NCI-H187 treated with DMSO at 0.1 percent for 48 hours (cell line): ENCODE measurements at places on chromosomes 2 and 18.
A peak's percentile ranks its signal among the peaks of the same experiment; 100 is the strongest.

- no peak for DNase-seq
Observed at GRCh38 chr18:80159713-80160636, 50.9 kb downstream of the ADNP2 start.

- no peak for DNase-seq
Observed at GRCh38 chr2:47682216-47682749, 100.7 kb upstream of the MSH6 start.

DNA sequence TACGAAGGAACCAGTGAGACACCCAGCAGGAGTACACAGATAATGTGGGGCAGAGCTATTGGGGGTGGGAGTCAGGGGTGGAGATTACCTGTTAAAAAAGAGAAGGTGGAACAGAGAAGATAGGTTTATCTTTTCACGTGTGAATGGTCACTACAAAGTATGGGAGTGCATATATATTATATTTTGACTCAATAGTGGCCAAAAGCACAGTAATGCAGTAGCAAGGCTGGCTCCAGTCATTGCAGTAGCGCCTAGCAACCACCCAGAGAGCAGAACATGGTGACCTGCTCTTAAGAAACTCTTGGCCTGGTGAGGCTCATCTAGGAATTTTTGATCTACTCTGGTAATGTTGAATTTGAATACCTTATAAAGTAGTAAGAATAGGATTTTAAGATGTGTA lies 1.0 kb downstream of the IMPACT start:
- DNase-seq: no peak

DNA sequence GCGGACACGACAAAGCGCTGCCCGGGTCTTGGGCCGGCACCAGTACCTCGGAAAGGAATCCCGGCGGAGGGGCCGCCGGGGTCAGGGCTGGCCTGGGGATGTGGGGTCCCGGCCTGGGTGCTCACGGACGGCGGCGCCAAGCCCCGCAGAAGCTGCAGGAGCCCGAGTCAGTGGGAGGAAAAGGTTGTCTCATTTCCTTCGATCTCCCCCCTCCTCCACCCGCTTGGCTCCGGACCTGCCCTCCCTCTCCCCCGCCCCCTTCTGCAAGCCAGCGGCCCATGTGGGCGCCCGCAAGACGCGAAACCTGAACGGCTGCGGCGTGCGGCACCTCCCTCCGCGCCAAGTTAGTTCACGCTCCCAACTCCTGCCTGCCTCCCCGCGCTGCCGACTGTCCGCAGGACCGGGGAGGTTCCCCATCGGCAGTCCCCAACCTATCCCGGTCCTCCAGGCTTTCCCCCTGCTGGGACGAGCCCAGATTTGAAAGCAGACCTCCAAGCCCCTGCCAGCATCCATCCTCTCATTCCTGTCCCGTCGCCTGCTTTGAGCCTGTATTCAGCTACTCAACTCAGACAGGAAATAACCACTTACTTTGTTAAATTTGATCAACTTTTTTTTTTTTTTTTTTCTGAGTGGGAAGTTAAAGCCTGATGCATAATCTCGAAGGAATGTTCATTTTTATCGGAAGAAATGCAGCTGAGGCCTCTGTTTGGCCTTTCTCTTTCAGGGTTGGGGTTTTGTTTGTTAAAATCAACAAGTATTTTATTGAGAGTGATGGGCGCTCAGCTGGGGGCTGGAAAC lies at the start of gene EVA1A:
Gene EVA1A (minus strand): TSS at position 172 of the 798 bp plus-strand sequence. CDS start 42,799 bp downstream, outside the sequence.
- no peak for DNase-seq

- no peak for DNase-seq
Observed at GRCh38 chr18:10169064-10169562, 255.3 kb downstream of the VAPA start.

- DNase-seq: no peak
Observed at GRCh38 chr2:207768866-207769596, 675 bp downstream of the FZD5 start.

DNA sequence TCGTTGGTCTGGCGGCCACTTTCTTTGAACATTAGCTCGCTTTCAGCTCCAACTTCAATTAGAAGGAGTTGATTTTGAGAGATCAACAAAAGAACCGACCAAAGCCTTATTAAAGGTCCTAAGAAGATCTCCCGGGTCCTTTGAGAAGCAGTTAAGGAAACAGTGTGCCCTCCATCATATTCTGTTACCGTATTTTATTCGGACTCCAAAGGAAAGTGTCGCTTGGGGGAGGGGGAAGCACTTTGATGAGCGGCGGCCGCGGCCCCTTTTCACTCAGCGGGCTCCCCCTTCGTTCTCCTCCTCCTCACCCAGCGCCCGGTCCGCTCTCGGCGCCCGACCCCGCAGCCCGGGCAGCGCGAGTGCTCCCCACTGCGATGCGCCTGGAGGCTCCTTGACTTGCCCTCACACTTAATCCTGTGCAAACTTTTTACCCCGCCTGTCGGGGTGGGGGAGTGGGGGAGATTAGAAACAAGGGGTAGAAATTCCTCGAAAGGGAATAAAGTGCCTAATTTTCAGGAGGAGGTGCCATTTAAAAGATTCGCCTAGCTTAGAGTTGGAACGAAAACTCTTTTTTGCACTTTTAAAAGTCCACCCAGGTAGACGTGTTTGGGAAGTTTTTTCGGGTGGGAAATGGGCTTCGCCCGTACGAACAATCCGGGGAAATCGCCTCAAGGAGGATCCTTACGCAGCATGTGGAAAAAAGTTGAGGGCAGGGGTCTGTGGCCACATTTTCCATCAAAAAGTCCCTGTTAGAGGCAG lies 1.2 kb upstream of the OTX1 start:
- no peak for DNase-seq

- no peak for DNase-seq
Observed at GRCh38 chr2:80238692-80239469, 65.7 kb downstream of the LRRTM1 start.

GRCh38 chr2:71477231-71477691 lies 23.9 kb downstream of the DYSF start:
- no peak for DNase-seq

DNA sequence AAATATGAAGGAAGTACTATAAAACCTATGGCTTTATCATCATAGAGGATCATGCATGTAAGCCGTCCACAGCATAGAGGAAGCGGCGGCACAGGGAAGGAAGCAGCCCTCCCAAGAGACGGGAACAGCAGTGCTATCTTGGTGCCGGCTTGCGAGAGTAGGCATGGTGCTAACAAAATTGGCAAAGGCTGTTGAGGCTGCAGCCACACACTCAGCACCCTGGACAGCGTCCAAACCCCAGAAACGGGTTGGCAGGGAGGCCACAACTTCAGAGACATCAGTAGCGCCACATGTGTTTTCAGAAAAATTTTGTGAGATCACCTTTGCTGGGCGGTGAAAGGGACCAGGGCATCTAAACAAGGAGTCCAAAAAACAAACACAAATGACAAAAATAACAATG lies 37.7 kb downstream of the NETO1 start:
- DNase-seq: no peak

GRCh38 chr2:151975460-151976414 lies 123.1 kb downstream of the CACNB4 start:
- no peak for DNase-seq

DNA sequence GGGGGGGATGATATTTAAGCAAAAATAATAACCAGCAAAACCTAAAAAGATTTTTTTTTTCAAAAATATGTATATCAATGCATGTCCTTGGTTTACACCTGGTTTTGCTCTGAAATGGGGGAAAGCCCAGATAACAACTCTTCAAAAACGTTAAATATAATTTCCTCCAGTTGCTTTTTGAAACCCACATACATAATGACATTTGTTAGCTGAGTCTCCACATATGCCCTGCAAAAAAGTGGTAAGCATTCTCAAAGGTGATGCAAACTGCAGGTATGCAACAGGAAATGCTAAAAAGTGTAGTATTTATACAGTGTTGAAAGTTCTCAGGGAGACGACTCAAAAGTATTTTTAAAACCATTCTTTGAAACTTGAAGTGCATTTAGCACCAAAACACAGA lies 258.6 kb downstream of the ZEB2 start:
- DNase-seq: no peak

GRCh38 chr2:72103161-72103560 lies 44.5 kb downstream of the CYP26B1 start:
- DNase-seq: no peak

DNA sequence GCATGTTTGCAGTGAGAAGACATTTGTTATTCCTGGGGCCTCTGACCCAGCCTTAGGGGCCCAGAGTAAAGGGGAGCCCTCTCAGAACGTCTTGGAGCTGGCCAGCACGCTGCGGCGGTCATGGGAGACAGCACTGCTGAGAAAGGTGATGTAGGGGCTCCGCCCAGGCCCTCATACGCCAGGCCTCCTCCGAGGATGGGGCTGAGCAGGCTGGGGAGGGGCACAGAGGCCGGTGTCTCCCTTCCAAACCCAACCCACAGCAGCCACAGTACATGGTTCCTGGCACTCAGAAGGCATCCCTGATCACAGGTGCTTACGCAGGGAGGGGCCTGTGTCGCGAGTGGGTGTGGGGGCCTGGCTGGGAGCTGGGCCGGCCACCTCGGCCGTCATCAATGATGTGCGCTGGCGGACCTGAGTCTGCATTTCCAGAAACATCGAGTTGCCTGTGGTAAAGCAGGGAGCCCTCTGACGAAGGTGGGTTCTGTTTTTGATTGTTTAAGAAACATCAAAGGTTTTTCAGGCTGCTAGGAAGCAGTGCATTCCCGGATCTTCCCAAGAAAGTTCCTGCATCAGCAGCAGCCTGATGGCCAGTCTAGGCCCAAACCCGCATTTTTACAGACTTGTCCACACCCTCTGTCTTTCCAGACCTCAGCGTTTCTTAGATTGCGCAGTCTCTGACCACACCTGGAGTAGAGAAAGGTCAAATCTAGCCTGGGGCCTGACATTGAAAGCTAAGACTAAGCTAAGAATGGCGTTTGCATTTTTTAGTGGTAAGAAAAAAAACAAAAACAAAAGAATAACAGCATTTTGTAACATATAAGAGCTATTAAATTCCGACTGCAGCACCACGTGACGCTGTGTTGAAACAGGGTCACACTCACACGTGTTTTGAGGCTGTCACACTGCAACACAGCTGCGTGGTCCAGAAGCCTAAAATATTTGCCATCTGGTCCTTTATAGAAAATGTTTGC lies 51.2 kb upstream of the PXDN start:
- no peak for DNase-seq

DNA sequence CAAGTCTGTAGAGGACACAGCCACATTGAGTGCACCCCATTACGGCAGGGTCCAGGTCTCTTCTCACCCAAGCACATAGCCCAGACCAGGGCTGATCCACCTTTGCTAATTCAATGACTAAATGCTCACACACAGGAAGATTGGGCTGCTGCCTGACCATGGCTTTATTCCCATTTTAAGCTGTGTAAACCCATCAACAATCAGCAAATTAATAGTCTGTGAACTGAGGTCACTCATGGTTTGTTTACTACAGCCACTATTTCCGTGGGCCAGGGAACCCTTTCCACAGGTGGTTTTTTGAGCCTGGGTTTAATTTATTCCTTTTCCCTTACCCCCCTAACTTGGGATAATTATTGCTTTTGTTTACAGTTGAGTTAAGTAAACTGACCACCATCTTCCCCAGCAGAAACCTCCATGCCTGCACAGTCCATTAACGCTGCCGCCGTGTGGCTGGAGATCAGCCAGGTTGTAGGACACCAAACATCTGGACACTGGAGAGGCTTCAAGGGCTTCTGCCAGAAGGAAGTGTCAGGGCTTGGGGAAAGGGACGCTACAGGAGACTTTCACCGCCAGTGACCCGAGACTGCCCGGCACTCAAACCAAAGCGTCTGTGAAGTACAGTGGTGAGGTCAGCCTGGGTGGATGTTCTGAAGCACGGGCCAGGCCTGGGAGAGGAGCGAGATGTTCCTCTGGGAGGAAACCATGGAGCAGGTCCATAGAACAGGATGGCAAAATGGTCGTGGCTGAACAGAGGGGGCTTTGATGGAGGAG lies 282.9 kb downstream of the DYSF start:
- no peak for DNase-seq

- no peak for DNase-seq
Observed at GRCh38 chr2:101357376-101357775, 29.9 kb downstream of the CREG2 start.

DNA sequence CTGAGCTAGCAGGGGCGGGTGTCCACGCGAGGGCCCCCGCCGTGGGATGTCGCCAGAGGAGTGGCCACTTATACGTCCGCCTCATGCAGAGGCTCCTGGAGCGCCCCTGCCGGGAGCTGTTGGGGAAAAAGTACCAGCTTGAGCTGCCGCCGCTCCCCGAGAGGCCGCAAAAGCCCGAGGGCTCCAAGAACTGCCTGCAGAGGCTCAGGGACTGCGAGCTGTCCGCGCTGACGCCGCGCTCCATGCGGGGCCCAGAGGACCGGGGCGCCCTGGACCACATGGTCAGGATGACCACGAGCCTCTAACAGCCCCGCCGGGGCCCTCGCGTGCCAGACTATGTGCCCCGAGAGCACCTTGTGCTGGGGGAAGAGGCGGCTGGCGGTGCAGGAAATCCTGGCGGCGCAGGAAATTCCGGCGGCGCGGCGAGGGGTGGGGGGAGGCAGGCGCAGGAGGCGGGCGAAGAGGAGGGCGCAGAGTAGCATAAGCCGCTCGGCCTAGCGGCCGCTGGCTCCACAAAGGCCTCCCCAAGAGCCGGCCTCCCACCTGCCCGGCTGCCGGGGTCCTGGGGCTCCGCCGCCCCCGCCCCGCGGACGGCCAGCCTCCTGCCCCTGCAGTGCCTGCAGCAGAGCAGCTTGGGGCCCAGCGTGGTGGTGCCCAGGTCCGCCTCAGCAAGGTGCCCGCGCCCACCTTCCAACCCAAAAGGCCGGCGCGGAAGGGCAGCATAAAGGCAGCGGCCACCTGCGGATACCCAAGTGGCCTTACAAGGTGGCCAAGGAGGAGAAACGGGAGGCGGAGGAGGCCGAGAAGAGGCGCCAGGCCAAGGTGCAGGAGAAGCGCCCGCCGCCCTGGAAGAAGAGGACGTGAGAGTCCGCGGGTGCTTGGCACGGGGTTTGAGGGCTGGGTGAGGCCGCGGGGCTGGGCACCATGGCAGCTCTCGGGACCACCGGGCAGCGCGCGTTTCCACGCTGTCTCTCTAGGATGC lies 42.1 kb upstream of the TRIM43B start:
- DNase-seq: peak; percentile 2

GRCh38 chr18:63850020-63850419 lies 37.5 kb upstream of the SERPINB2 start:
- no peak for DNase-seq

DNA sequence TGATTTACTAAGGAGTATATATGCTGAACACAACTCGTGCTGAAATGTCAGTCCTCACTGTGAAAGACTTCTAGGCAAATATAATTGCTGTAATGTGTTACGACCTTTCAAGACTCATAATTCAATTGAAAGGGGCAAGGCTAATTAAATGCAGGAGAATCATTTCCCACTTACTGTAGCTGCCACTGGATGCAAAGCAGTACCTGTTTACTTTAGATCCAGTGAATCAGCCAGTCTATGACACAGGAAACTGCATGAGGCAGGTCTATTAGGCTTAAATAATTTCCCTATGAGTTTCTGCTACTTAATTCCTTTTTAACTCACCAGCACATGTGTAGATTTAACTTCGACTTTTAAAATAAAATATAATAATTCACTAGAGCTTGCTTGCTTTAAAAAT lies 125.6 kb downstream of the CTNNA2 start:
- no peak for DNase-seq
